PC-9 (cell line): ENCODE measurements at places on chromosomes 1 and 21. TPM values are rescaled to one million over a fixed set of nuclear protein-coding genes. Genes with fewer than 3 reads are reported as not detected.
A peak's percentile ranks its signal among the peaks of the same experiment; 100 is the strongest.

DNA sequence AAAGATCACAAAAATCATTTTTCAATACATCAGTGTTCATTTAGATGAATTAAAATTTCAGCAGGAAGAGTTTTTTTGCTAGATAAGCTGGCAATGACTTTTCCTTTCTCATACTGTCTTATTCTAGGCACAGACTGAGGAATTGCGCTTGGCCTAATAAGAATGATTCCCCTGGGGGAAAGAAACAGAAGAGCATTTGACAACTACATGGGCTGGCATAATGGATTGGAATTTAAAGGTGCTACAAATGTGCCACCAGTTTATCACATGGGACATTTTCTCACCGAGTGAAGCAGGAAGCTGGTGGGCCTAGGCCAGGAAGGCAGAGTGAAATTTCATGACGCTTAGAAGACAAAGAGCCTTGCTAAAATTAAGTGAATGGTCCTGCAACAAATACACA, 39.3 kb downstream of the CDKN2C start:
- no peaks in the 10 kb centered on the region for H3K4me1 ChIP-seq
- DNase-seq = no peak
- no peaks in the 10 kb centered on the region for H3K27me3 ChIP-seq
- no peaks in the 10 kb centered on the region for H3K36me3 ChIP-seq
- no peak overlapping the region for H3K4me3 ChIP-seq
- no peak overlapping the region for H3K27ac ChIP-seq

GRCh38 chr1:46197560-46197963, 672 bp downstream of the POMGNT1 start:
- no peak for DNase-seq
- peak overlapping the region; percentile 43; the same call in 1 of the 2 replicates for H3K27ac ChIP-seq
- peaks cover 5% of the 10 kb centered on the region; the same call in 1 of the 2 replicates for H3K36me3 ChIP-seq
- H3K4me3 ChIP-seq = peak overlapping the region; percentile 87
- no peaks in the 10 kb centered on the region for H3K27me3 ChIP-seq

GRCh38 chr1:191869790-191870312, 288.4 kb upstream of the RGS18 start:
- no peak overlapping the region for H3K4me3 ChIP-seq
- H3K27ac ChIP-seq = no peak overlapping the region
- no peak for DNase-seq
- H3K36me3 ChIP-seq = no peaks in the 10 kb centered on the region
- no peaks in the 10 kb centered on the region for H3K27me3 ChIP-seq
- no peaks in the 10 kb centered on the region for H3K4me1 ChIP-seq

DNA sequence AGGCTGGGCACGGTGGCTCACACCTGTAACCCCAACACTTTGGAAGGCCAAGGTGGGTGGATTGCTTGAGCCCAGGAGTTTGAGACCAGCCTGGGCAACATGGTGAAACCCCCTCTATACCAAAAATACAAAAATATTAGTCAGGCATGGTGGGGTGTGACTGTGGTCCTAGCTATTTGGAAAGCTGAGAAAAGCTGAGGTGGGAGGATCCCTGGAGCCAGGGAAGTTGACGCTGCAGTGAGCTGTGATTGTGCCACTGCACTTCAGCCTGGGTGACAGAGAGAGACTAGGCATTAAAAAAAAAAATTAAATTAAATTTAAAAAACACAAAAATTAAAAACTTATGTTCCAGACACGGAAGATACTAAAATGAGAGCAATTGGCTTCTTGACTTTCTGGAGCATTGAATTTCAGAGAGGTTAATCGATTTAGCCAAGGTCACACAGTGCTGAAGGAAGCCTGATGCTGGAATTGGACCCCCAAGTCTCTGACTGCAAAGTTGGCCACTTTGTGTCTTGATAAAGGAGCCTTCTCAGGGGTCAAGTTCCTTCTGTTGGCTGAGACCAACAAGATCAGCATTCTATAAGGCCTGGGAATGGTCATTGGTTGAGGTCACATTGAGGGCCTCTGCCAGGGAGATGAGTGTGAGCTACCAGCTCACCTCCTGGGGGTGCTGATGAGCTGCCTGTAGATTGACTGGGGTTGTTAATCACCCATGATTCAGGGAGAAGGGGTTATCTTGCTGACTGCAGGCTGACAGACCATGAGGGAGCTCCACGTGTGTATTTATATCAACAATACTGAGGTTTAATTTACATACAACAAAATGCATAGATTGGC, 54.3 kb downstream of the RPS6KA1 start:
- no peaks in the 10 kb centered on the region for H3K36me3 ChIP-seq
- 0 out of 2 replicates have a peak, but pooled peaks cover 5% of the 10 kb centered on the region for H3K4me1 ChIP-seq
- H3K27ac ChIP-seq = no peak overlapping the region
- no peak for DNase-seq
- no peaks in the 10 kb centered on the region for H3K27me3 ChIP-seq

GRCh38 chr1:245786948-245787347, 632.2 kb downstream of the KIF26B start:
- no peak for DNase-seq
- H3K4me1 ChIP-seq = no peaks in the 10 kb centered on the region
- H3K27me3 ChIP-seq = no peaks in the 10 kb centered on the region
- H3K27ac ChIP-seq = no peak overlapping the region
- H3K4me3 ChIP-seq = no peak overlapping the region

- no peak overlapping the region for H3K4me3 ChIP-seq
- no peaks in the 10 kb centered on the region for H3K4me1 ChIP-seq
- peaks cover 10% of the 10 kb centered on the region; the same call in 1 of the 2 replicates for H3K27me3 ChIP-seq
- no peak overlapping the region for H3K27ac ChIP-seq
Observed at GRCh38 chr21:38269576-38269936, 12.8 kb downstream of the KCNJ15 start.

DNA sequence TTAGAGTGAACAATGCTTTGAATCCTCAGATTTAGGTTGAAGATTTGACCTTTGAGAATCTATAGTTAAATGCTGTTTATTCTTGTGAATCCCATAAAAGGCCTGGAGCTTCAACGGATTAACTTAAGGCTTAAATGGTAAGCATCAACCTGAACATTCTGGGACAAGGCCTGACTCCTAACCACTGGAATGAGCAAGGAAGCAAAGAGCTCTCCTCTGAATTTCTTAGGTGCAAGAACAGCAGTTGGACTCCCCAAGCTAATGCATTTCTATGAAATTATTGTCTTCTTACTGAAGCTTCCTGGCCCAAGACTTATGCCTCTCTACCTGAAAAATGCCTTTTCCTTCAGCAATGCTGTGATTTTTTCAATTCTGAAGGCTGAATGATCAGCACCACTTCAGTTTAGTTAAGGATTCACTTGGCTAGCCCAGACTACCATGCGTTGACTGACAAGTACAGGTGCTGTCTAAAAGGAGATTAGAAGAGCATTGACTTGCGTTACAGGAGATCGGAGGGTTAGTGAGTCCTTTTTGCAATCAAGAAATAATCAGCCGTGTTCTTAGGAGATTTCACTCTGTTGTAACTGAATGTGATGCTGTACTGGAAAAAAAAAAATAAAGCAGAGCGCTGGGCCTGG, 178.5 kb downstream of the ZC3H11B start:
- no peak overlapping the region for H3K4me3 ChIP-seq
- H3K4me1 ChIP-seq = no peaks in the 10 kb centered on the region
- no peaks in the 10 kb centered on the region for H3K36me3 ChIP-seq
- DNase-seq = no peak
- no peak overlapping the region for H3K27ac ChIP-seq

GRCh38 chr1:183058851-183059502, 35.8 kb downstream of the LAMC1 start:
- H3K4me1 ChIP-seq = peaks cover 50% of the 10 kb centered on the region
- no peak overlapping the region for H3K27ac ChIP-seq
- no peak for DNase-seq
- H3K27me3 ChIP-seq = no peaks in the 10 kb centered on the region

GRCh38 chr1:46150085-46150484, 17.7 kb upstream of the PIK3R3 start:
- no peak overlapping the region for H3K4me3 ChIP-seq
- no peak for DNase-seq
- no peaks in the 10 kb centered on the region for H3K36me3 ChIP-seq

- H3K27ac ChIP-seq = no peak overlapping the region
- H3K36me3 ChIP-seq = no peaks in the 10 kb centered on the region
- H3K27me3 ChIP-seq = no peaks in the 10 kb centered on the region
- DNase-seq = no peak
- H3K4me1 ChIP-seq = no peaks in the 10 kb centered on the region
Observed at GRCh38 chr1:192462616-192463015, 113.0 kb upstream of the RGS1 start.

DNA sequence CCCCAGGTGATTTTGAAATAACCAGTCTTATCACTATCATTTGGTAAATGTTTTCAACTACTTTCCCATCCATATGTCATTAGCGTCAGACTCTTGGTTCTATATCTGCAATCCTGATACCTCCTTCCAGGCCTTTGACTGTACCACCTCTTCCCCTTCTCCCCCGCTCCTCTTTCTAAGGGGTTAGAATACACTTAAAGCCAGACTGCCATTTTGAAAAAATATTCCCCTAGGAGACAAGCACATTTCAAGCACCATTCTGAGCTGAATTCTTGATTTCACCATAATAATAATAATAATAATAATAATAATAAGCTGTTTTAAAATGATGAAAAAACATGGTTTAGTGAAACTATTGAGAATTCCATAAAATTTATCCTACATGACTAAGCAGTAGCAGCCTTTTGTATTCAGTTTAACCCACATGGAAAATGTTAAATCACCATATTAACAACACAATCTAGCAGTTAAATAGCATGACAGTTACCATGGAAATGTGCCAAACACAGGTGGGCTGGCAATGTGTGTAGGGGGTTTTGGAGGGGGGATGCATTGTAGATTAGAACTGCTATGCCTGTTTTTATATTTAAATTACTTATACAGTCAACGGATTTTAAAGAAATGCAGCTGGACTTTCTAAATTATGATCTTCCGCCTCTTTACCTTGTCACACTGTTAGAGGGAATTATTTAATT, 480.2 kb upstream of the DEPDC1 start:
- H3K27me3 ChIP-seq = no peaks in the 10 kb centered on the region
- DNase-seq = no peak
- H3K4me3 ChIP-seq = no peak overlapping the region
- no peaks in the 10 kb centered on the region for H3K36me3 ChIP-seq
- H3K27ac ChIP-seq = no peak overlapping the region
- H3K4me1 ChIP-seq = no peaks in the 10 kb centered on the region

GRCh38 chr1:5727871-5728643, 264.2 kb downstream of the NPHP4 start:
- H3K36me3 ChIP-seq = no peaks in the 10 kb centered on the region
- H3K27ac ChIP-seq = no peak overlapping the region
- DNase-seq = no peak
- peaks cover 73% of the 10 kb centered on the region for H3K27me3 ChIP-seq

DNA sequence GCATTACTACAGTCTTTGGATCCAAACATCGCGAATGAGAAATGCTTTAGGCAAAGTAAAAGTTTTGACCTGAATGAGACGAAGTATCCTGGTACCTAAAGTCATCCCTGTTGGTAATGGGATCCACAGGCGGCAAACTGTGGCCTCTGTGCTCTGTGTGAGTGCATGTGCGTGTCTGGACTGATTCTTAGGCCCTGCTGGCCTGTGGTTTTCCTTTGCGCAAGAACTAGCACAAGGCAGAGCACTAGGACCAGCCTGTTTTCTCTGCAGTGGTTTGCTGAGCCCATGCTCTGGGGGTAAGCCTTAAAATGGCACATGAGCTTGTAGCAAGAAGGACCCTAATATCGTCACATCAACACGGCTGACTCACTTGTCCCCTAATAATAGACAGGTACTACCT, 251.2 kb downstream of the DSCAM start:
- DNase-seq = no peak
- no peak overlapping the region for H3K4me3 ChIP-seq
- peaks cover 4% of the 10 kb centered on the region; the same call in 1 of the 2 replicates for H3K27me3 ChIP-seq

DNA sequence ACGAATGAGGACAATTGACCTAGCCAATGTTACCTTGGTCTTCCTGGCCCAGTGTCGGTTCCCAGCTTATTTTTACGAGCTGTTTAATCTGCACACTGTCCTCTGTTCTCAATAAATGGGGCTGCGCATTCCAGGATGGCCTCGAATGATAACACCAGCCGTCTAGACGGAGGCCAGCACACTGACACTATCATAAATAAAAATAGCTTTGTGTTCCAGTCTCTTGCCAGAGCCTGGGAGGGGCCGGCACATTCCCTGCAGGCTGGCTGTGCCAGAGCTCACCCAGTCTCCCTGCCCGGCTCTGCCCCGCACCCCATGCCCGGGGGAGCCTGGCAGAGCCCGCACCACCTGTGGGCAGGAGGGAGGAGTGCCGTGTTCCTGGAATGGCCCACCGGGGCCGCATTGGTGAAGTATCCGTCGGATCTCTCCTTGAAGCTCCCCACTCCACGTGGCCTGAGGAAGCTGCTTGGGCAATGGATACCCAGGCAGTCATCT, 92.1 kb downstream of the SPSB1 start:
- H3K27ac ChIP-seq = no peak overlapping the region
- no peaks in the 10 kb centered on the region for H3K36me3 ChIP-seq
- H3K4me3 ChIP-seq = no peak overlapping the region
- H3K4me1 ChIP-seq = peaks cover 12% of the 10 kb centered on the region

GRCh38 chr1:31938184-31938975, at the start of gene PTP4A2:
PTP4A2 (minus strand) TSS chr1:31938368; CDS start chr1:31919065, 19,303 bp downstream.
- peaks cover 78% of the 10 kb centered on the region for H3K4me1 ChIP-seq
- peak within 1 kb of the TSS; percentile 95 for H3K27ac ChIP-seq
- no peaks in the 10 kb centered on the region for H3K27me3 ChIP-seq
- DNase-seq = peak; percentile 97
- peak within 1 kb of the TSS; percentile 86 for H3K4me3 ChIP-seq
- H3K36me3 ChIP-seq = peaks cover 19% of the 10 kb centered on the region; the same call in 1 of the 2 replicates

DNA sequence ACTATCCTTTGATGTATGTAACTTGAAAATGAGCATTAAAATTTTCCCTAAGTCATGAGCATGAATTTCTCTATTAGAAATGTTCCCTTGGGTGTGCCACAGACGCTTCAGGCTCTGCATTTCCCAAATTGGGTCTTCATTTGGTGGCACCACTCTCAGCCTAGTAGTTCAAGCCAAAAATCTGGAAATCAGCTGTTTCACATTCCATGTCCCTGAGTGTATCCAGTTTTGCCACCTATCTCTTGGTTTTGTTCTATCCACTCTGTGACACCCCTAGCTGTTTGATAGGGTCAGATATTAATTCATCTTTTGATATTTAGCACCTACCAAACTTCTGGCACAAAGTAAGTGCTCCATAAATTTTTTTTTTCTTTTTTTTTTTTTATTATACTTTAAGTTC, 89.5 kb upstream of the DPH5 start:
- DNase-seq = no peak
- H3K4me1 ChIP-seq = no peaks in the 10 kb centered on the region
- H3K27ac ChIP-seq = no peak overlapping the region
- no peaks in the 10 kb centered on the region for H3K27me3 ChIP-seq
- no peak overlapping the region for H3K4me3 ChIP-seq

The SPATA21 gene
- total RNA-seq = not detected in 2 replicates

The TSPEAR gene
- total RNA-seq = not detected in 2 replicates

The ABCG1 gene
- total RNA-seq = 4.4 and 5.6 TPM in 2 replicates

The TMEM200B gene
- total RNA-seq = 1.1 and 1.2 TPM in 2 replicates

The RHD gene
- total RNA-seq = not detected in 2 replicates

The SLC2A1 gene
- total RNA-seq = 327 and 337 TPM in 2 replicates

The RGS18 gene
- not detected in 2 replicates for total RNA-seq

The KCNH1 gene
- total RNA-seq = not detected in 2 replicates

The LCE3E gene
- total RNA-seq = not detected in 2 replicates

The B3GALT5 gene
- total RNA-seq = 0.09 and 0.25 TPM in 2 replicates

The NOL9 gene
- total RNA-seq = 17.6 and 28.4 TPM in 2 replicates

The MSH4 gene
- 0.35 and 0.50 TPM in 2 replicates for total RNA-seq
